ENCODE measurements at places on chromosomes 12 and 14.

- DNase-seq: no peak
Measured at GRCh38 chr12:2039034-2039433, 13.8 kb upstream of the CACNA1C start.

DNA sequence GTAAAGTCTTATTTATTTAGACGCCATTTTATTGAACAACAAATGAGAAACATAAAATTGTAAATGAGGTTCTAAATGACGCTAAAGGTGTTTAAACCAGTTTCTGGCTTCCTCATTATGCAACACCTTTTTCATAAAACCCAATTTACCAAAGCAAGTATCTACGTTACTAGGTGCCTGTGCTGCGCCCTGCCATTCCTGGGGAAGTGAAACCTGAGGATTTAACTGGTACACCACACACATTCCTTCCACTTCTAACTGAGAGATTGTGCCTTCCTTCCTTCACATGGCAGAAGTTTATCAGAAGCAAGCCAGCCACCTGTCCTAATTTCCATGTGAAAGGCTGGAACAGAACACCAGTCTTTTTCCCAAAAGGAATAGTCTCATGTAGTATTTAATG is 40.3 kb upstream of the GCH1 start:
- DNase-seq: no peak

DNA sequence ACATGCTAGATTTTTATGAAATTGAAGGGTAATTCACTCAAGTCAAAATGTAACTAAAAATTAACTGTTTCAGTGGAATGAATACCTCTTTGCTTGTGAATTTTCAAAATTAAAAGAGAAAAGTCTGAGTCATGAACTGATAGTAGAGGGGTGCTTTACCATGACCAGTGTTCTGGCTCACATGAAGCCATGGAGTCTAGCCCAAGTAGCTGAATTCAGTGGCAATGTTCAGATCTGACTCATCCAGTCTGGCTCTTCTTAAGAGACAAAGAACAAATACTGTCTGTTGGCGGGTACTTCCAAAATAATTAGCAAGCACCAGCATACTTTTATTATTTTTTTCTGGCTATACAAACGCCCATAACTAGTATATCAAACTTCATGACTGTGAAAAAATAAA is 366.3 kb upstream of the GARIN6 start:
- no peak for DNase-seq

DNA sequence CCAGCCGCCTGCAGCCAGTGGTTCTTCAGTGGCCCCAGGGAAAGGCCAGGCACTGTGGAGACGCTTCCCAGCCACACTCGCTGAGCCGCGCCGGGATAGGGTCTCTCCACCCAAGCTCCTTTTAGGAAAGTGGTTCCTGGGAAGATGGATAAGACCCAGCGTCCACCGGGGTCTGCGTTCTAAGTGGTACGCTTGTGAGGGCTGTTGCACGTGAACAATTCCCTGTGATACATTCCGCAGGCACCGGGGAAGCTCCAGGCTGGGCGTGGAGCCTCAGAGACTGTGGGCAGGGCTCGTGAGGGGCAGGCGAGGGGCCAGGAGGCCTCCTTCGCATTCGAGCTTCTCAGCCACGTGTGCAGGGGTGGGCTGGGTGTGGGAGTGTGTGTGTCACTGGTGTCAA is 48.4 kb downstream of the GALNT9 start:
- DNase-seq: no peak

GRCh38 chr12:1576410-1577241 is 17.8 kb downstream of the FBXL14 start:
- no peak for DNase-seq

- DNase-seq: no peak
Measured at GRCh38 chr14:76948213-76948947, 80.1 kb downstream of the IRF2BPL start.

GRCh38 chr12:100302081-100302480 is 35.1 kb downstream of the SCYL2 start:
- DNase-seq: no peak

- DNase-seq: no peak
Measured at GRCh38 chr12:39532448-39532847, 87.2 kb downstream of the ABCD2 start.

DNA sequence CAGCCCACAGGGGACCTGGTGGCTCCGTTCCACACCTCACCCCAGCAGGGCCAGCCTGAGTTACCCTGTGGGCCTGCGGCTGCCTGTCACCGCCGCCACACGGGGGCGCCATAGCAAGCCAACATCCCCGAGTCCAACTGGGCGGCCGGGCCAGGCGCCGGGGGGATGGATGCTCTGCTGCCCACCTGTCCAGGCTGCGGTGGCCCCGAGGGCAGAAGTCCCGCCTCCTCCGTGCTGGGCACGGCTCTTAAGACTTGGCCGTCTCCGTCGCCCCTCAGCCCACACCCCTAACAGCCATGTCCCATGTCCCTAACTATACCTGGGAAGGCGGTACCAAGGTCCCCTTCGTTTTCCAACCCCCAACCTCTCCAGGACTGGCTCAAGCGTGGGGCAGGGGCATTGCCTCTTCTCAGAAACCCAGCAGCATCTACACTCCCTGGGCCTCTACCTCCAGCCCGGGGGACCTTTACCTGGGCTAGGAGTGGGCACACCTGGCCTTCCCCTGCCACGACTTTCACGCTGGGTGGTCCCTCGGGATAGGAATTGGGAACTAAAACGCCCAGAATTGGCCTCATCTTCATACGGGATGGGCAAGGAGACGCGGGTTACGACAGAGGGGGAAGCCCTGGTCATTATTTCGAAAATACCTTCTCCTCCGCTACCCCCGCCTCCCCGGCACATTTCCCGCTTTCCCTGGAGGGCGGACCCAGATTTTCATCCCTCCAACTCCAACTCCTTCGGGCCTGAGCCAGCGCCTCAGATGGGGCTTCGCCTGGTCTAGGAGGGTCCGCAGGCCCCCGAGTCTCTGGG is 1.1 kb upstream of the CYP46A1 start:
- no peak for DNase-seq

GRCh38 chr12:105899589-105899988 is 239.2 kb downstream of the NUAK1 start:
- no peak for DNase-seq

GRCh38 chr14:34099635-34100034 is 148.8 kb upstream of the EGLN3 start:
- no peak for DNase-seq

- no peak for DNase-seq
Measured at GRCh38 chr12:122834921-122835749, at the start of gene HIP1R. Gene HIP1R, plus strand, starts transcription at chr12:122835457. Its CDS starts 94 bp downstream, at chr12:122835551.

DNA sequence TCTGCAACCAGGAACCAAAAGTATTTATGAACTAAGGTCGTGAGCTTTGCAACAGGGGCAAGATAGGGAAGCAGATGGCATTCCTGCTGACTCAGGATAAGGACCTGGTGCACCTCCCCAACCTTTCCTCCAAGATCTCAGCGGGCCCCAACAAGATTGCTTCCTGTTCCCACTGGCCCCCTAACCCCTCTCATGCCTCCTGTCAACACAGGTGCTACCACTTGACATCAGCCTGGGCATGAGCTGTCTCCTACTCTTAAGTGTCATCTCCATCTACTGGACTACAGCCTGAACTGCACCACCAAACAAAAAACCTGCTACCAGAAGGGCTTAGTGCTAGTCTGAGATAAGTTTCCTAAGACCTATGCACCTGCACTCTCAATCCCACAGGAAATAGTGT is 32.7 kb downstream of the MED6 start:
- peak; percentile 18 for DNase-seq

GRCh38 chr14:23556700-23557440 is 799 bp downstream of the THTPA start:
- no peak for DNase-seq

DNA sequence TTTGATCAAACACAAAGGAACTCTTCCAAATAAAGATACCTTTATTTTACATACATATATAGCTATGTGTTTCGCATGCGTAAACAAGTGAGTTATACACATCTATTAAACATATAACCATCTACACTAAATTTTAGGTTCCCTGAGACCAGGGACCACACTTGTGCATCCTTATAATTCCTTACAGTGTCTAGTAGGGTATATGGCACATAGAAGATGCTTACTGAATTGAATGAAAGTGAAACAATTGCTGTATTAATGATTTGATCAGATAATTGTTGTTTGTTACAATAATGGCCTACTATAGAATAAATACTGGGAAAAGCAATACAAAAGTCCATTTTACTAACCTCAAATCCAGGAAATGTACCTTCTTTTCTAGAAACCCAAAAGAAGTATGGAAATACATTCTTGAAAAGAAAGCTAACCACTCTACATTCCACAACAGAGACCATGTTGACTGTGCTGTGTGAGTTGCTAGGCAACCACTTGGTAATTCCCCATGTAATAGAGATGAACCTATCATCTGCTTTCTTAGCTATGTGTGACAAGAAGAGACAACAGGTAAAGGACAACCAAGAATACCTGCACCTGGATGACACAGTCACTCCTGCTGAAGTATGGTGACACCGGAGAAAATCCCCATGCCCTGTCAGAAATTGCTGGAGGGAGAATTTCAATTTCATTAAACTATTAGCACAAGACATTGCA is 11.9 kb upstream of the CIPC start:
- peak; percentile 3 for DNase-seq

GRCh38 chr12:97752129-97752528 is 289.5 kb downstream of the RMST start:
- no peak for DNase-seq

DNA sequence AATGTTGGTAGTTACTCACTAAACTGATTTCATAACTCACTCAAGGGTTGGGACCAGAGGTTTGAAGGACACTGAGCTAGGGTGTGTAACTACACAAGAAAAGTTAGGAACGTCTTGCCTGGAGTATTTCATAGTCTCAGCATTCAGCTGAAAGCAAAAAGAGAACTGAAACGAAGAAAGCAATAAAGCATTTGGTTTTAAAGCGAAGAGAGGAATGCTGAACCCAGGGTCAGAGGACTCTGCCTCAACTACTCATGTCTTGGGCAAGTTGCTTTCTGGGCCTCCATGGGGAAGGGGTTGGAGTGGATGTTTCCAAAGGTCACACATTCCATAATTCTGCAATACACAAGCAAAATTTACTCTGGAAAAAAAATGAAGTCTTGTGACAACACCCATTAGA is 1.4 kb downstream of the GNS start:
- DNase-seq: no peak

DNA sequence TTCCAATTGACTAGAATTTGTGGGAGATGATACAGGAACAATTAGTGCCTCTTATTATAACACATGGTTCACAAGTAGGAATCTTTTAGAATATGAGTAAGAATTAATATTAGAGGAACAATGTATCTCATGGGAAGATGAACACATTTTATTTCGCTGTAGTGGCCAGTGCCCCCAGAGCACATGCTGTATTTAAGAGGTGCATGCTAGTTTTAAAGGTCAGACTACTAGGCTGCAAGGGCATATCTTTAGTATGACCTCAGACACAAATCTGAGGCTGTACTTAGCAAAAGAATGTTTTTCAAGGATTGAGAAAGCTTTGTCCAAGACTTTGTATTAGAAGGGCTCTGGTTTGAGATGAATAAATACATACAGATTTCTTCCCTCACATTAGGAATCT is 586.9 kb downstream of the CCER1 start:
- DNase-seq: no peak

- peak; percentile 31 for DNase-seq
Measured at GRCh38 chr14:99605299-99605961, 1.4 kb upstream of the CCDC85C start.
